ENCODE measurements at places on chromosomes 16 and 17.

GRCh38 chr17:50070908-50071680 lies 15.2 kb downstream of the ITGA3 start:
- DNase-seq = no peak
- no peaks in the 10 kb centered on the region for H3K27me3 ChIP-seq
- no peaks in the 10 kb centered on the region for H3K4me1 ChIP-seq
- no peak overlapping the region for H3K27ac ChIP-seq

- DNase-seq = no peak
- no peak overlapping the region for H3K4me3 ChIP-seq
- no peaks in the 10 kb centered on the region for H3K36me3 ChIP-seq
- no peak overlapping the region for H3K27ac ChIP-seq
- H3K27me3 ChIP-seq = no peaks in the 10 kb centered on the region
Observed at GRCh38 chr17:77817953-77818352, 140.6 kb upstream of the TNRC6C start.

DNA sequence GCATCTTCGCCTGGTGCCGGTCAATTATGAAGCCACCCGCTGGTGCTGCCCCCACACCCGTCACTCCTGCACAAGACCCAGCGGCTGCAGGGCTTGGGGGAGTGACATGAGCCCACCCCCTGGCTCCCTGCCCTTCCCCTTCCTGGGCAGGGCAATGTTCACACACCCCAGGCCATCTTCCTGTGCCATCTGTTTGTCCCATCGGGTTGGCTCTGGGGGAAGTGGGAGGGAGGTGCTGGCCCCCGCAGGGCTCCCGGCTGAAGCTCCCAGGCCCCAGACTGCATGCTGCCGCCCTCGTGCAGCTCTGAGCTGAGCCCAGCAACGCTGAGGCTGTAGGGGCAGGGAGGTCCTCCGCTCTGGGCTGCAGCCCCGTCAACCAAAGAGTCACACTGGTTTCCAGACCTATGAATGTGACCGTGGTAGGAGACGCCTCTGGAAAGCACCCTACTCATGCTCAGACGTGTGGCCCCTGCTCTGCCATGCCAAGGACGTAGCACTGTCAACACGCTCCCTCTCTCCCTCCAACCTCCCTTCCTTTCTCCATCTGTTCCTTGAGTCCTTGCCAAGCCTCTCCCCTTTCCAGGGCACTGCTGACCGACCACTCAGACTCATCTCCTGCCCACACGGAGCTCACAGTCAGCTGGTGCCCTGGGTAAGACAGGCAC lies 140.4 kb downstream of the ENGASE start:
- no peak overlapping the region for H3K27ac ChIP-seq
- no peaks in the 10 kb centered on the region for H3K4me1 ChIP-seq
- no peak for DNase-seq
- no peaks in the 10 kb centered on the region for H3K27me3 ChIP-seq
- H3K36me3 ChIP-seq = no peaks in the 10 kb centered on the region

- no peak overlapping the region for H3K4me3 ChIP-seq
- H3K4me1 ChIP-seq = no peaks in the 10 kb centered on the region
- H3K36me3 ChIP-seq = no peaks in the 10 kb centered on the region
- DNase-seq = no peak
Observed at GRCh38 chr17:72426321-72426720, 305.5 kb downstream of the SOX9 start.

GRCh38 chr16:10584981-10585438 lies 4.6 kb upstream of the EMP2 start:
- H3K4me3 ChIP-seq = no peak overlapping the region
- peaks cover 3% of the 10 kb centered on the region for H3K27me3 ChIP-seq

GRCh38 chr17:10069301-10069700 lies 129.1 kb downstream of the GAS7 start:
- no peaks in the 10 kb centered on the region for H3K36me3 ChIP-seq
- H3K27ac ChIP-seq = no peak overlapping the region

DNA sequence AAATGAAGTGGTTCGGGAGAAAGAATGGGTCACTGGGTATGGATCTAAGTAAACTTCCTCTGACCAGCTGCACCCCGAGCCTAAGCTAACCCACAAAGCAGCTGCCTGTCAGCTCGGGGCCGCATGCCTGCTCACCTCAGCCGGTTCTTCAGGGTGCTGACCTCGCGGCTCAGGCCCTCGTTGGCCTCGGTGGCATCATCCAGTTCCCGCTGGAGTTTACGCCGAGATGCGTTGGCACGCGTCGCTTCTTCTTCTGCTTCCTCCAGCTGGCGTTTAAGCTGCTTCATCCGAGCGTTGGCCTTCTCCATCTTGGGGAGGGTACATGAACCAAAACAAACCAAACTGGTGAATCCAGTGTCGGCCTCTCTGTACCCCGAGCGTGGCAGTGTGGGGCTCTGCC lies 41.1 kb downstream of the NDEL1 start:
- H3K36me3 ChIP-seq = peaks cover 19% of the 10 kb centered on the region
- no peak overlapping the region for H3K4me3 ChIP-seq
- no peaks in the 10 kb centered on the region for H3K4me1 ChIP-seq
- H3K27ac ChIP-seq = no peak overlapping the region
- DNase-seq = no peak

DNA sequence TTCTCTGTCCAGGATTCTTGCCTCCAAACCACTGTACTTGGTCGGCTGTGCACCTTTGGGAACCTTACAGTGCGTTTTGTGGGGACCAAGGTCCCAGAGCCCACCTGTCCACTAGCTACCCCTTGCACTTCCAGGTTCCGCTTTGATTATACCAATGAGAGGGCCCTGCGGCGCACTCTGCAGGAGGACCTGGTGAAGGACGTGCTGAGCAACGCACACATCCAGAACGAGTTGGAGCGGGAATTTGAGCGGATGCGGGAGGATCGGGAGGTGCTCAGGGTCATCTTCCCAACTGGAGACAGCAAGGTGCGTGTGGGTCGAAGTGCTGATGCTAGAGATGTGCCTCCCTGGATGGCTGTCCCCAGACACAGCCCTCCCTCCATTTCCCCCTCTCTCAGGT lies 18.8 kb downstream of the POLR2A start:
- H3K27ac ChIP-seq = no peak overlapping the region
- H3K4me1 ChIP-seq = no peaks in the 10 kb centered on the region
- no peaks in the 10 kb centered on the region for H3K27me3 ChIP-seq
- DNase-seq = no peak
- peaks cover 93% of the 10 kb centered on the region for H3K36me3 ChIP-seq

DNA sequence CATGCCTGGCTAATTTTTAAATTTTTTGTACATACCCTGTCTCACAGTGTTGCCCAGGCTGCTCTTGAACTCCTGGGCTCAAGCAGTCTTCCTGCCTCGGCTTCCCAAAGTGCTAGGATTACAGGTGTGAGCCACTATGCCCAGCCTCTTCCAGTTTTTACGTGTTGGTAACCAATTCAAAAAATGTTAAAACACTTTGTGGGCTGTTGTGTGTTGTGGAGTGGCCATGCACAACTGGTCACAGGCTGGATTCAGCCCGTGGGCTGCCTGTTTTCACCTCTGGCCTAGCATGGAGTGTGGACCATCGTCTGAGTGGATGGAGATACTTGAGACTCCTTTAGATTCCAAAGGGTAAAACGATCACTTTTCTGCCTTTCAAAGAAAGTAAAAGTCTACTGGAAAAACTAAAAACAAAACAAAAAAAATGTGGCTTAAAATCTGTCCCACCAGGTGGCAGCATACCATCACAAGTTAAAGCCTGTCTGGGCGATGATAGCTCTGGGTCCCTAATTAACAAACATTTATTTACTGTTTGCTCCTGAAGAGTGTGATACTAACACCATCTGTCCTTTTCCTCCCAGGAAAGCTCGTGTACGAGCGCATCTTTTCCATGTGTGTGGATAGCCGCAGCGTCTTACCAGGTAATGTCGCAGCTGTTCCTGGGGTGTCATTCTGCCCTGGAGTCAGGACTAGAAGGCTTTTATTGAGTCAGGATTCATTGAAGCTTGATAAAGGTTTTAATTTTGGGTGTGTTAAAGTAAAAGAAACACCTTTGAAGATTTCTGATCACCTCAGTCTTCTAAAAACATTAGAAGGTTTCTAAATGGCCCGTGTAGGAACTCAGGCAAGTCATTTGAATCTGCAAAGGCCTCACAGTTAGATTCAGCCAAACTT lies 45.8 kb downstream of the VPS35L start:
- H3K4me1 ChIP-seq = no peaks in the 10 kb centered on the region
- H3K4me3 ChIP-seq = no peak overlapping the region
- H3K36me3 ChIP-seq = peaks cover 3% of the 10 kb centered on the region
- DNase-seq = no peak
- H3K27me3 ChIP-seq = no peaks in the 10 kb centered on the region
- H3K27ac ChIP-seq = no peak overlapping the region

- no peak overlapping the region for H3K27ac ChIP-seq
- DNase-seq = no peak
- no peaks in the 10 kb centered on the region for H3K4me1 ChIP-seq
- no peak overlapping the region for H3K4me3 ChIP-seq
- H3K36me3 ChIP-seq = no peaks in the 10 kb centered on the region
Observed at GRCh38 chr17:10352893-10353292, 19.9 kb downstream of the MYH13 start.

DNA sequence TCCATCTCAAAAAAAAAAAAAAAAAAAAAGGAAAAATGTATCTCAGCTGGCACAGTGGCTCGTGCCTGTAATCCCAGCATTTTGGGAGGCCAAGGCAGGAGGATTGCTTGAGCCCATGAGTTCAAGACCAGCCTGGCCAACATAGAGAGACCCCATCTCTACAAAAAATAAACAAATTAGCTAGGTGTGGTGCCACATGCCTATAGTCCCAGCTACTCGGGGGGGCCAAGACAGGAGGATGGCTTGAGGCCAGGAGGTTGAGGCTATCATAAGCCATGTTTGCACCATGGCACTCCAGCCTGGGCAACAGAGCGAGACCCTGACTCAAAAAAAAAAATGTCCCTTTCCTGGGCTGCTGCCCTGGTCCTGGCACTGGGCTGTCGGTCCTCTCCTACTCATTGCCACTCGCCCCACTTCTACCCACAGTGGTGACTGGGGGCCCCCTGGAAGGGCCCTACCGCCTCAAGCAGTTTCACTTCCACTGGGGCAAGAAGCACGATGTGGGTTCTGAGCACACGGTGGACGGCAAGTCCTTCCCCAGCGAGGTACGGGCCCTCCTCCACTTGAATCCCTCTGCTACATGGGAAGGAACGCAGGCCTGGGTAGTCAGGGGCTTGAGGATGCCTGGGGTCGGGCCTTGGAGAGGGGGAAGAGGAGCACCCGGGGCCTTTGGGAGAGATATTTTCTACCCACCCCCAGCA lies 6.1 kb downstream of the CA7 start:
- H3K27me3 ChIP-seq = peaks cover 20% of the 10 kb centered on the region
- H3K36me3 ChIP-seq = no peaks in the 10 kb centered on the region
- H3K4me3 ChIP-seq = no peak overlapping the region
- H3K4me1 ChIP-seq = no peaks in the 10 kb centered on the region

DNA sequence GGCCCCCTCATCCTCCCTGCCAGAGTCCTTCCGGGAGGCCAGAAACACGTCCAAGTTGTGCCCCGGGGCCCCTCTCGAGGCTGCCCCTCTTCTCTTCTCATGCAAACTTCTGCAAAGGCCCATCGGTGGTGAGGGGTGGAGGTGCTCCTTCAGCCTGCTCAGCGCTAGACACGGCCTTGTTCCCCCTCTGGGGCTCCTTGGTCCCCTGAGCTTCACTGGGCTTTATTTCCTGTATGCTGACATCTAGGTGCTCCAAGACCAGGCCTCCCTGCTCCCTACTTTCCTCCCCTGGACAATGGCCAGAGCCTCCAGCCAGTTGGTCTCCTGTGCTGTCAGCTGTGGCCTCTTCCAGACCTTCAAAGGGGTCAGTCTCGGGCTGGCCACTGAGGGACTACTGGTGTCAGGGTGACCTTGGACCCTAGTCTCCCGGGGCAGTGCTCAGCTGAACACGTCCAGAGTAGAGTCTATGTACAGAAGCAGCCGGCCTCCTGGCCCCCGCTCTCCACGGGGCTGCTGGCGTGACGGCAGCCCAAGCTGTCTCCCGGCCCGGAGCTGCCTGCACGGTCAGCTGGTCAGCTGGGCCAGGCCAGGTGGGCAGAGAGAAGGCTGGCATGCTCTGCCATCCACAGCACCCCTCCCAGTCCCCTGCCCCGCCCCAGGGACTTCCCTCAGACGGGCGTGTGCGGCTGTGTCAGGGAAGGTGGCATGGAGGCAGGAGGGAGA lies 1.7 kb upstream of the PRR35 start:
- peaks cover 41% of the 10 kb centered on the region for H3K27me3 ChIP-seq
- DNase-seq = no peak
- no peak overlapping the region for H3K27ac ChIP-seq
- no peak overlapping the region for H3K4me3 ChIP-seq

DNA sequence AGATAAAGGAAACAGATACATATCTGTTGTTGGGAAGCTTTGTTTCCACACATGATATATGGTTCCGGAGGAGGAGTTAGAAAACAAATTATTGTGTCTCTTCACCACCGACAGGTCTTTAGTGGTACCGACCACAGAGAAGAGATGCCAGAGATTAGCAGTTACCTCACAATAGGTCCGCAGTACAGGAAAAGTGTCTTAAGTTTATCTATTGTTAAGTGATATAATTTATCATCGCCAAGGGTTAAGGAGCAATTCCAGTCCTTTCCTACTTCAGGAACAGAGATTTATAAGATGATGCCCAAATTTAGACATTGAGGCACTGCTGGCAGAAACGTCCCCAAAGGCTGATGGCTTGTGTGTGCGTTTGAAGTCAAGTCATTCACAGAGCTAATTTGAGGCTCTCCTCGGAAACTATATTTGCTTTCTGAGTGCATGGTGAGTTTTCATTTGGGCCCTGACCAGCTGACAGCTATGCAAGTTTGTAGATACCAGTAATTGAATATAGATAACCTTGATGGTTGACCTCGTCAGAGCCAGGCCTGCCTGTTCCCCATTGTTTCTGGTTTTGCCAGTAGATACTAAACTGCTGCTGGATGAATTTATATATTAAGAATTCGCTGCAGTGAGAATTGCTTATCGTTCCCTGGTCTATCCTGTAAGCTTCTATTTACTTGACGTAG lies 196.4 kb upstream of the IRX3 start:
- H3K36me3 ChIP-seq = no peaks in the 10 kb centered on the region
- H3K4me1 ChIP-seq = no peaks in the 10 kb centered on the region
- no peak overlapping the region for H3K27ac ChIP-seq
- H3K27me3 ChIP-seq = peaks cover 7% of the 10 kb centered on the region
- no peak for DNase-seq

GRCh38 chr16:21233521-21234150 lies at the start of gene ANKS4B:
Gene ANKS4B, plus strand, starts transcription at chr16:21233699. Its CDS starts 39 bp downstream, at chr16:21233738.
- no peaks in the 10 kb centered on the region for H3K36me3 ChIP-seq
- H3K27ac ChIP-seq = no peak within 1 kb of the TSS

GRCh38 chr17:63989622-63990345 lies 8.4 kb upstream of the PRR29 start:
- H3K4me1 ChIP-seq = peaks cover 2% of the 10 kb centered on the region
- no peak overlapping the region for H3K27ac ChIP-seq

- no peak overlapping the region for H3K27ac ChIP-seq
- no peak overlapping the region for H3K4me3 ChIP-seq
- H3K36me3 ChIP-seq = no peaks in the 10 kb centered on the region
- DNase-seq = no peak
Observed at GRCh38 chr17:55870044-55870443, 119.2 kb downstream of the PCTP start.
